ENCODE measurements at places on chromosomes 7 and 10.

DNA sequence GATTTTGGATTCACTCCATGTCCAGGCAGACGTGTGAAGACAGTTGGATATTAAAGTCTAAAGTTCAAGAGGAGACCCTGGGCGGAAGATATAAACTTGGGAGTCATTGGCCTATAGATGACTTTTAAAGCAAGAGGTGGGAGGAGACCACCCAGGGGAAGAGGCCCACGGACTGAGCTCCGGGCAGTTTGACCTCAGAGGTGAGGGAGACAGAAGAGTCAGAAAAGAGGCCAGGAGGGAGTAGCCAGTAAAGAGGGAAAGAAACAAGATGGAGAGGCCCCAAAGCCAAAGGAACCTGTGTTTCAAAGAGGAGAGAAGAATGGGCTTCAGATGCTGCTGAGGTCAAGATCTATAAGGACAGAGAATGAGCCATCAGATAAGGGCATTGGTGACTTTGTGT is 11.4 kb downstream of the CARD11 start:
- no peak for DNase-seq

GRCh38 chr10:125060826-125061556 is 99.4 kb downstream of the CTBP2 start:
- DNase-seq: no peak

DNA sequence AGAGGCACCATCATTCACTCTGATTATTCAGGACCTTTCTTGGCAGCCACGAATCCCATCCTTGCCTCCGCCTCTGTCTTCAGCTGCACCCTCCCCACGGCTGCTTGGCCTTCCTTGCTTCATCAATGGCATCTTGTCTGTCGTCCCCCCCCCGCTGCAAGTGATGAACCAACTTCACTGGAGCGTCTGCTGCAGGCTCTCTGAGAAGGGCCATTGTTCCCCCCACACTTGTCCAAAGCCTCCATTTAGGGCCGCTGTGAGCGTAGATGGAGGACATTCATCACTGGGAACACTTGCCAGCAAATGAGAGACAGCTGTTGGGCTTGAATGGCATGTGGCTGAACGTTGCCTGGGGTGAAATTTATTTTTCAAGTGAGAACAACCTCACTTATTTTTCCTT is 20.1 kb downstream of the AFAP1L2 start:
- no peak for DNase-seq

GRCh38 chr10:784403-785088 is 95.1 kb upstream of the DIP2C start:
- no peak for DNase-seq

- no peak for DNase-seq
These were observed 109.8 kb upstream of the IL6 start for GRCh38 chr7:22617166-22617565.

- DNase-seq: no peak
These were observed 179.2 kb upstream of the BET1 start for GRCh38 chr7:94183289-94183749.

DNA sequence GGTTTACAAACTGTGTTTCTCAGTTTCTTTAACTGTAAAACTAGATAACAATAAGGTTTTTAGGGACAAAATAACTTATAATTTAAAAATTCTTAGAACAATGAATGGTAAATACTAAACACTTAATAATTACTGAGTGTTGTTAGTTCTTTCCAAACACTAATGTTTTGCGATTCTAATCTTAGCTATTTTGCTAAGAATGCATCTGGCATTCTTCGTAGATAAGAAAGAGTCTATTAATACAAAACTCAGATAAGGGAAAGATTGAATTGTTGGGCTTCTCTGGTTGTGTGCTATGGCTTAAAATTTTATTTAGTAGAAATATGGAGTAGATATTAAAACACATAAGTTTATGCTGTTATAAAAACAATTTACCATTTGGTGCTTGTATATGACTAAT is 45.4 kb downstream of the TMEM229A start:
- DNase-seq: no peak

GRCh38 chr10:132305654-132306342 is 2.0 kb downstream of the STK32C start:
- DNase-seq: no peak

DNA sequence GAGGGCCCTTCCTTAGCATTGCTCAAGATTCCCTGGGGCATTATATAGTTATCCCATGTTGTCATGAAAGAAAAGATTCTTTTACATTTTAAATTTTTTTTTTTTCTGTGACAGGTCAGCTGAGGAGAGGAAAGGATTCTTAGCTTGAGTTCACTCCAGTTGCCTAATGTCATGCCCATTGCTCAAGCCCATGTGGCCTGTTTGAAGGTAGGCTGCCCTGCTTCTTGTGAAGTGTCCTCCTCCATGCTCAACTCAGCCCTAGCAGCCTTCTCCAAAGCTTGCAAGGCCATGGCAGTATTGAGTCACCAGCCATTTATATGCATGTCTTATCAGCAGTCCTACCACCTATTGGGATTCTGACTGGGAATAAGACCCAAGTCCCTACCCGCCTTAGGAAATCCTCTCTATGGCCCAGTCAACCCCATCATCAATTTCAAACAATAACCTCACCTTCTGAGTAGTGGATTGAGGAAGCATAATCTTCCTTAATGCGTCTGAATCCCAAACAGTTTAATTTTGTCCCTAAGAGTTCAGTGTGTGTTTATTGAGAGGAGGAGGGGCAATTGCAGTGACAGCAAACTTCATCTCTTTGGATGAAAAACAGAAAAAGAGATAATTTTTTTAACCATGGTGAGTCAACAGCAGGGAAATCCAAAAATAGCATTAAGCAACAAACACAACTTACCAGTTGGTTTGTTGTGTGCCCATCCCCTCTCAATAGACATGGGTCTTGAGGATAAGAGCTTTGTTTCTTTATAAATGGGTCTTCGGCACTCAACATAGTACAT is 38.6 kb upstream of the WASL start:
- DNase-seq: no peak

DNA sequence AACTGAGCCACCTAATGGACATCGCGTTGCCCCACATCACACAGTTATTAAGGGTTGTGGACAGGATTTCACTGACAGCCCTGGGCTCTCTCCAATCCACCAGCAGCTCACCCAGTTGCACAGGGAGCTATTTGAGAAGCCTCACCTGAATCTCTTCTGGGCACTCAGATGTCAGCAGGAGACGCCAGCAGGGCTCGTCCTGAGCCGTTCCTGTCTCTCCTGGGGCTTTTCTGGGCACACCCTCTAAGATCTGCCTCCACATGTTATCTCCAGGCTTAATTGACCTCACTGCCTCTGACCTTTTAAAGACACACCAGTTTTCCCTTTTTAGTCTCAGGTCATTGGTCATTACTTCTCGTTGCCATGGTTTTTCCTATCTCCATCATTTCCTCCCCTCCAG is 63.0 kb downstream of the GRID1 start:
- DNase-seq: no peak

DNA sequence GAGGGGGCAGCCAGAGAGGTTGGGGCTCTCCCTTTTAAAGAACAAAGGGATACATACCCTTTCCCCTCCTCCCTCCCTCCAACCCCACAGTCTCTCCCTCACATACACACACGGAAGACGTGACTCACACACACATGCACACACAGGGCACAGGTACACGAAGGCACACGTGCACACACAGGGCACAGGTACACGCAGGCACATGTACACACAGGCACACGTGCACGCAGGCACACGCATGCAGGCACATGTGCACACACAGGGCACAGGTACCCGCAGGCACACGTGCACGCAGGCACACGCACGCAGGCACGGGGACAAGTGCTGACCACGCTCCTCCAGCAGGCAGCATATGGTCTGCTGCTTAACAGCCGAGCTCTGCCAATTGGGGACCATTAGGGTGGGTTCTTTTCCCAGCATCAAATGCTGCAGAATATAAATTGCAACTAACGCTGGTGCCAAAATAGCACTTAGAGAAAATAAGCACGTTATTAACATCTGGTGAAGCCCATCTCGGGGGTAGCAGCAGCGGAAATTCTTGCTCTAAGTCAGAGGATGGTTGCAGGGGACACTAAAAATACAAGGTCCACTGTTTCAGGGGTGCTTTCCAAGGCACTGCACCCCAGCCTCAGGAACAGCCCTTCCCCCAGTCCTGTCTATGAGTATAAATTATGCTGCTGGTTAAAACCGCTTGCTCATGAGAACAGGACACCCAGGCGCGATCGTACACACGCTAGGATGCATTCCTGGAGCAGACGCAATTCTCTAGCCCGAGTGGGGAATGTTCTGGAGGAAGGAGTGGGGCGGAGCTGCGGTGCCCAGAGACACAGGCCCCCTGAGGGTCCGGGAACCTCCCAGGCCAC is 55.2 kb upstream of the TNRC18 start:
- no peak for DNase-seq

GRCh38 chr10:23065181-23065948 is 30.0 kb upstream of the MSRB2 start:
- no peak for DNase-seq

- DNase-seq: no peak
These were observed 39.8 kb downstream of the PTPN12 start for GRCh38 chr7:77576856-77577255.

DNA sequence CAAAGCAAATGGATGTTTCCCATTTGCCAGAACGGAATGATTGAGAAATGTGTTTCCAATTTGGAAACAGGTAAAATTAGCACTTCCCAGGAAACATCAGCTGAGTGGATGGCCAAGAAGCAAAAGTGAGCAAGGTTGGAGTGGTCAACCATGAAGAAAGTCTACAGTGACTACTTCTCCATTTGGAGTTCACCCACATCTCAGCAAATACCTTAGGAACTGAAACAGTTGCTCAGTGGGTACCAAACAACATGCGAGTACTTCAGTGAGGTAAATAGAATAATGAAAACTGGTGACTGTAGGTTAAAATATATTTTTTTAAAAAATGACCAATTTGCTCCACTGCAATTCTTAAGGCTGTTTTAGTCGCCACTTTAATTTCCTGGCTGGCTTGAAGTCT is 57.7 kb downstream of the SLC16A9 start:
- DNase-seq: no peak

DNA sequence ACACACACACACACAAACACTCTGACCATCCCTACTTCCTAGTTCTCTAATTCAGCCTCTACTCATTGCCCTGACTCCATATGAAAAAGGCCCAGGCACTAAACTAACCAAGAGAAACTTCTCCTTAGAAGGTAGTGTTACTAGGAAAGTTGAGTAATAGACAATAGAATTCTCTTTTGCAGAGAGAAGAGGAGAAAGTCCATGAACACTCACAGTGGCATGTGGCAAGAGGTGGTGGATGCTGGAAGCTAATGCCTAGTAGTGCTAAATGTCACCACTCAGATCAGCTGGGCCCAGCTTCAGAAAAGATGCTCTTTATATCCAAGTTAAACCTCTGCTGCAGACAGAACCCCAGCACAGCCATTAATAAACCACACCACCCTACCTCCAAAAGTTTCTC is 58.2 kb downstream of the SORBS1 start:
- no peak for DNase-seq

GRCh38 chr10:108775911-108776475 is 1147.3 kb downstream of the XPNPEP1 start:
- no peak for DNase-seq

DNA sequence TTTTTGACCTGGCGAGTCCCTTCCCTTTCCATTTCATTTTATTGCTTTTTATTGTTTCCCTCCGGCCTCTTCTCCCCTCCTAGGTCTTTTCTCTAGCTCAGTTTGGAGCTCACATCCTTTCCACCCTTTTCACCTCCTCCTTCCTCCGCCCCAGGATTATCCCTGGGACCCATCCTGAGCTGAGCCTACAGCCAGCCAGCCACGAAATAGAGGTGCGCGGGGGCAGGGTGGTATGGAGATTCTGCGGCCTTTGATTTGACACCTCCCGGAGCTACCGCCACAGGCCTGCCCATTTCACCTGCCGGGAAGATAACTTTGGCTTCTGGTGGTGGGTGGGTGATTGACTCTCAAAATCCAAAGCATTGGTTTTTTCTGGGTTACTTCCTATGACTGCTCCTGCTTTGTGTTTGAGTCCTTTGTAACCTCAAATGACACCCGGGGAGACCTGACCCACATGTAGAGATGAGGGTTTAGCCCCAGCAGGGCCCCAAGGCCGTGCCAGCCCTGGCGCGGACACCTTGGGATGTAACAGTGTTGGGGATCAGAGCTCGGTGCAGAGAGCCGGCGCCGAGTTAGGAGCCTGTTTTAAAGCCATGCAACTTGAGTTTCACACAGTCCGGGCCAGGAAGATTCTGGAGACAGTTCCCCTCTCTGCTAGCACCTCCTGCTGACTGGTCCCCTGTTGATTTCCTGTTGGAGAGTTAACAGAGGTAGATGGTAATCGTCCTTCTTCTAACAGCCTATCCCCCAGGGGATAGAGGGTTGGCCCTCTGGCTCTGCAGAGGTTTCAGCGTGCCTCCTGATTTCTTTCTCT is 1.5 kb downstream of the DUSP5 start:
- DNase-seq: peak; percentile 35

DNA sequence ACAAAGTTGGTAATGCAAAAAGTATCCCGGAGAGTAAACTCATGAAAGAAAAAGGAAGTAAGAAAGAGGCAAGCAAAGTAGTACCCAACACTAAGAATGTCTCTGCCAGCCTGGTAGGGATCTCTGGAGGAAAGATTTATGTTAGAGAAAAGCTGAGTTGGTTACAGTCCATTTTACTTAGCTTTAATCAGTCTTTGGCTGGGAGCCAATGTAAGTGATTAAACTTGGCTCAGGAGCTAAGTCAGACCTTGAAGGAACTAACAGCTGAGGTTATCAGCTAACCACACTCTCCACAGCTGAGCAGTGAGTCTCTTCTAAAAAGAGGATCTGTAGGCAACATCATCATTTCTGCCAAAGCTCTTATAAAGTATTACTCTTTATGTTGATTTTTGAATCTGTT is 148.0 kb downstream of the ANKRD7 start:
- DNase-seq: no peak

- no peak for DNase-seq
These were observed 8.8 kb downstream of the PDAP1 start for GRCh38 chr7:99399597-99399996.

- no peak for DNase-seq
These were observed 12.7 kb upstream of the LARP4B start for GRCh38 chr10:944034-944831.

- DNase-seq: no peak
These were observed 32.0 kb downstream of the BET1 start for GRCh38 chr7:93972029-93972725.

DNA sequence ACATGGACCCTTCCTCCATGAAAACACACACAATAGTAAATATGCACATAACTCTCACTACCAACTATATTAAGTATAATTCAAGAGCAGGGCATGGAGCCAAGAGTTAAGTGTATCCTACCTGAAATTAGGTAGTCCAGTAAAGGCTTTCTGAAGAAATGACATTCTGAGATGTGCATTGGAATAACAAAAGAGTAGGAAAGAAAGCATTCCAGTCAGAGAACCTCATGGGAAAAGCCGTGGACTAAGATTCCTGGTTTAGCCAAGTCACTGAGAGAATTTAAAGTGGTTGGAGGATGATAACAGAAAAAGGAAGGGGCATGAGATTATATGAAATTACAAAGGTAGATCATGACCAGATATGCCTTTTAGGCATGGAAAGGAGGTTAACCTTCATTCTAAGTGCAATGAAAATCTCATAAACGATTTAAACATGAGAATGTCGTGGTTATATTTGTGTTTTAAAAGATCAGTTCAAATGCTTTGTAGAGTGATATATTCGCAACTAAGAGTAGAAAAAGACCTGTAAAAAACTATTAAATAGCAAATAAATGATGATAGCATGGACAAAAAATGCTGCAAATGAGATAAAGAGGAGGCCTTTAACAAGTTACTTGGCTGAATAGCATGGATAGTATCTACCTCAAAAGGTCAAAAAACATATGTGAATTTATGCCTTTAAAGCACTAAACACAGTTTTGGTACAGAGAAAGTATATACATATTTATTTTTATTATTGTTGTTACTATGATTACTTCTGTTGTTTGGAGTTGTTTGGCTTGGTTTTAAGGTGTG is 767.4 kb upstream of the GHITM start:
- no peak for DNase-seq
